Retinal pigment epithelial cell (primary cell): ENCODE measurements at places on chromosomes 11 and 22.

- peak; percentile 94 for DNase-seq
Observed at GRCh38 chr11:13276832-13277767, 490 bp upstream of the BMAL1 start.

DNA sequence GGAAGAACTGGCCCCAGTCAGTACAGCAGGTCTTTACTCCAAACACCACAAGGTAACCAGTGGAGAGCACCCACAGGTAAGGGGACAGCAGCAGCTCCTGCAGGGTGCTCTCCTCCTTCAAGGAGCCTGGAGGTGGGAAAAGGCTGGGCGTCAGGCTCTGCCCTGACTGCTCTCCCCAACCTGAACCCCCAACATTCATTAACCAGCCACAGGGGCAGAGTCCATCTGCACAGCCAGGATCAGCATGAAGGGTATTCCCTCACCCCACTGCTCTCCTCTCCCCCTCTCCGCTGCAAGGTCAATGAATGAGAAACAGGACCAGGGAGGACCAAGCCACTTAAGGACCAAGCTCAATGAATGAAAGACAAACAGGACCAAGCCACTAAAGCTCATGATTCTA, 3.7 kb downstream of the SLC37A4 start:
- no peak for DNase-seq

- no peak for DNase-seq
Observed at GRCh38 chr22:32202539-32203180, 2.2 kb downstream of the RFPL2 start.

DNA sequence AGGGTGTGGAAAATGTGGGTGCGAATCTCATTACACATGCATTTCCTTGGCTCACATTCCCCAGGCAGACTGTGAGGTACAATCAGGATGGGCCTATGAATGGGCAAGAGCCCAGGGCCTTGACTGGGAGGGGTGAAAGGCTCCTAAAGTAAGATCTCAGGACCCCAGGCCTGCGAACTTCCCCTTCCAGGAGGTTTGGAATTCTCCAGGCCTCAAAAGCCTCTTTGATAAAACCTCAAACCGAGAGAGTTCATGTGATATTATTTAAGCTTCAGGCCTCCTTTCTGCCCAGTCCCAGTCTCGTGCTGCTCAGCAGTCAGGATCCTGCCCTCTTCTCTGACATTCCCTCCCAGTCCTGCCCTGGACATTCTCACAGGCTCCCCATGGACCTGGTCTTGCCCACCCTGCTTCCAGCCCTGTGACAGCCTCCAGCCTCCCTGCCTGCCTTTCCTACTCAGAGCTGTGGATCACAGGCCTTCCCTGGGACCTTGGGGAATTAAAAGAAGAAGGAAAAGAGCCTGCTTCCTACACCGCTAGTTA, 37.3 kb upstream of the TEAD1 start:
- peak; percentile 23 for DNase-seq

DNA sequence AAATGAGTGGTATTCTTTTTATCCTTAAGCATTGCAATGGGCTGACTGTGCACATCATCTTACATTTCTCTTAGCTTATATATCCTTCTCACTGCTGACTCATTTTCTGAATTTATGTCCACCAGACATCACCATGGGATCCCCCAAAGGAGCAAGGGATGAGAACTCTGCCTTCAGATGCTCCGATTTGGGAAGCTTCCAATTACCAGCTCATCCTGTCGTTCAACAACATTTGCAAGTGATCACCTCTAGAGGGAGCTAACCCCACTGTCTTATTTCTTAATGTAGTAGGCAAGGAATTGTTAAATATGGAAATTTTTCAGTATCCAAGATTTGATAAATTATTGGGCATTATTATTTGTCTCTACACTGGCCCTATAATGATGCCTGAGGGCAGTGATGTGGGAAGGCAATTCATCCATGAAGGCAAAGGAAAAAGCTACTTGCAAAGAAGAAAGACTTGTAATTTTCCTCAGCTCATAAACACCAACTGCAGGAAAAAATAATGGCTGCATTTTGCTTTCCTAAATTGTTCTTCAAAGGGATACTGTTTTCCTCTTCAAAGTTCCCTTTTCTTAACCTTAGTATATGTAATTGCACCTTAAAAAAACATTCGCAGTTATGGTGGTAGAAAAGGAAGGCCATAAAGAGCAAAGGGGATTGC, 102.4 kb upstream of the FSHB start:
- DNase-seq, result no peak

GRCh38 chr22:37362621-37363020, 64.7 kb downstream of the ELFN2 start:
- no peak for DNase-seq
